ENCODE measurements at places on chromosomes 3 and 15.

DNA sequence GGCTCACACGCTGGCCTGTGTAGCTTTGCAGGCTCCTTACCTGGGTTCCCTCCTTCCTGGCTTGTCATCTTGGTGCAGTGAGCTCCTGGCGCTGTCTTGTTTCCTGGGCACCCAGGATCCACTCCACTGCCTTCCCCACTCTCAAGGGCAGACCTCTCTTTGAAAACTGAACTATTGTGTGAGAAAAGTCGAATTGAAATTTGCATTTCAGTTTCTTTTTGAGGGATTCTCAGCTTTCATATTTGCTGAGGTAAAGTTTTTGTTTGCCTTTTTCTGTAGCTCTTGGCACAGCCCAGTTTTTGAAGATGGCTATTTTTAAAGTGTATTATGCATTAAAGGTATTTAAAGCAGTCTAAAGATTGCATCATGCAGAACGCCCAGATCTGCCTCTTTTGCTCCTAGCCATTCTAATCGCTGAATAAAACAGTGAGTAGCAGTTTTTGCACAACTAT lies 70.1 kb downstream of the CCK start:
- no peak for DNase-seq

GRCh38 chr3:87541723-87542122 lies 265.3 kb upstream of the POU1F1 start:
- DNase-seq: no peak

GRCh38 chr15:64476550-64476949 lies 16.2 kb downstream of the ZNF609 start:
- DNase-seq: no peak

- DNase-seq: no peak
Observed at GRCh38 chr15:74809956-74810355, 2.7 kb upstream of the LMAN1L start.

DNA sequence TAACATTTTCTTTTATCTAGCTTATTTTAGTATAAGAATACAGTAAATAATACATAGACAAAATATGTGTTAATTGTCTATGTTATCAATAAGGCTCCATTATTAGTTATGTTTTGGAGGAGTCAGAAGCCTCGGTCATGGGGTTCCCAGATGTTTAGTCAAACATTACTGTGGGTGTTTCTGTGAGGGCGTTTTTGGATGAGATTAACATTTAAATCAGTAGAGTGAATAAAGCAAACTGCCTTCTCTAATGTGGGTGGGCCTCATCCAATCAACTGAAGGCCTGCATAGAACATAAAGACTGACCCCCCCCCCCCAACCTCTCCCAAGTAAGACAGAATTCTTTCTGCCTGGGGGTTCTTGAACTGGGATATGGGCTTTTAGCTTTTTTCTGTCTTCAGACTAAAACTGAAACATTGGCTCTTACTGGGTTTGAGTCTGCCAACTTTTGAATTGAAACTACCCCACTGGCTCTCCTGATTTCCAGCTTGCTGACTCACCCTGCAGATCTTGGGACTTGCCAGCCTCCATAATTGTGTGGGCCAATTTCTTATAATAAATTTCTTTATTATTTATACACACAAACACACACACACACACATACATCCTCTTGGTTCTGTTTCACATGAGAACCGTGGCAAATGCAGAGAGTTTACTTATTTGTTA lies 192.0 kb downstream of the TPRG1 start:
- no peak for DNase-seq

DNA sequence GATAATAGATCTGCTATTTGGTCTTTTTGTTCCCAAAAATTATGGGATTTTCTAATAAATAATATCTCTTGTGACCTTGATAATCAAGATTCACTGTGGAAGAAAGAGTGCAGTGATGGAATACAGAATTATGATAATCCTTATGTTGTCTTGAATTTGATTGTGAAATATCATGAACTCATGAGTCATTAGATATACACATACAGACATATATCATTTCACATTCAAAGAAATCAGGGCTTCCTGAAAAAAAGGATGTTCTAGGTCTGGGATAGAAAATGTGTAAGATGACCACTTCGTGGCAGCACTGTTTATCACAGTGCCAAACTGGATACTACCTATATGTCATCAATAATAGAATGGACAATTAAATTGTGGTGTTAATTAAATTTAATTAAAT lies 97.7 kb downstream of the DPH6 start:
- no peak for DNase-seq

- DNase-seq: peak; percentile 50
Observed at GRCh38 chr3:128217702-128218547, 64.6 kb downstream of the EEFSEC start.

GRCh38 chr3:180290300-180290699 lies 253.6 kb upstream of the PEX5L start:
- DNase-seq: no peak

DNA sequence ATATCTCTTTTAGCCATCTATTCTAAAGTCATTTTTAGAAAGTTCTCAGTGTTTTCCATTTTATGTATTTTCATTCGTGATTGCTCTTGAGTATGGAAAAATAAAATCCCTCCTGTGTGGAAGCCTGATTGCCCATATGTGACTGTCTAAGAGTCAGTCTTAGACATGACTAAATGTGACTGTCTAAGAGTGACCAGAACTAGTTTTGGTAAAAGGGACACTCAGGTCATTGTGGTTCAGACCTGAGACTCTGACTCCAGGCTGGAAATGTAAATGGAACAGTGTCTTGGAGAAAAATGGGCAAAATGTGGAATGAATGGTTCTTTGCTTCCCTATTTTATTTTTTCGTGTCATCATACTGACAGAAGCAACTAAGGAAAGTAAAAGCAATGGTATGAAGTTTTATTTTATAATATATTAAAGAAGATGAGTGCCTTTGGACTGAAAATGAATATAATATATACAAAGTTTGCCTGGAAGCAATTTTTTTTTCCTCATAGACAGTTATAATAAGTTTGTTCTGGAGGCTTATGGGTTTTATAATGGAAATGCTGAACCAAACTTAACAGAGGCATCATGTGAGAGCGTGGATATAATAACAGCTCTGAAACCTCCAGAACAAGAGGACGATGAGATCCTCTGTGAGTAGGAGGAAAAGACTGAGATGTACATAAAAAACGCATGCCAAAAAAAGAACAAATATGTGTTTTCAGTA lies 264.4 kb downstream of the ZPLD1 start:
- no peak for DNase-seq

DNA sequence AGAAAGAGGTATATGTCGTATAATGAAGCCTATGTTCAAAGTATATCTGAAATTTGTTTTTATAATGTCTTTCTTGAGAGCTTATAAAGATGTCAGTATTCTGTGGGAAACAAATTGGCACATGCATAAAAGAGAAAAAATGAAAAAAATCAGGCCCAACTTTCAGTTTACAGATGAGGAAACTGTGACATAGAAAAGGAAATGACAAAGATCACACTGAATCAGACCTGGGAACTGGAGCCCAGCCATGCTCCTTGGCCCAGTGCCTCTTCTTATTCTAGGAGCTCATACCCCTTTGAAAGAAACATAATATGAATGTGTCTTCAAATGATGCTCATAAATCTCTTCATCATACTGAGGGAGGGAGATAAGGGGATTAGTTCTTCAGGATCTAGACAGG lies 48.4 kb downstream of the TMEM44 start:
- DNase-seq: no peak

- no peak for DNase-seq
Observed at GRCh38 chr15:66956672-66957430, 108.6 kb upstream of the SMAD3 start.

DNA sequence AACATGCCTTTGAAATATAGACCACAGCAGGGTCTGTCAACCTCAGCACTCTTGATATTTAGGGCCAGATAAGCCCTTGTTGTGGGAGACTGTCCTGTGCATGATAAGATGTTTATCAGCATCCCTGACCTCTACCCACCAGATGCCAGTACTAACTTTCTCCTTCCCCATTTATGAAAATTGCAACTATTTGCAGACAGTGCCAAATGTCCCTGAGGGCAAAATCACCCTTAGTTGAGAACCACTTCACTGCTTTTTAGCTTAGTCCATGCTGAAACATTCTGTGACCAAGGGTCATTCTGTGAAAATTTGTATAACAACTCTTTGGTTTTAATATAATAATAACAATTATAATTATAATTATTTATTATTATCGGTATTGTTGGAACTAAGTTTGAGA lies 1032.4 kb downstream of the MCTP2 start:
- DNase-seq: no peak

DNA sequence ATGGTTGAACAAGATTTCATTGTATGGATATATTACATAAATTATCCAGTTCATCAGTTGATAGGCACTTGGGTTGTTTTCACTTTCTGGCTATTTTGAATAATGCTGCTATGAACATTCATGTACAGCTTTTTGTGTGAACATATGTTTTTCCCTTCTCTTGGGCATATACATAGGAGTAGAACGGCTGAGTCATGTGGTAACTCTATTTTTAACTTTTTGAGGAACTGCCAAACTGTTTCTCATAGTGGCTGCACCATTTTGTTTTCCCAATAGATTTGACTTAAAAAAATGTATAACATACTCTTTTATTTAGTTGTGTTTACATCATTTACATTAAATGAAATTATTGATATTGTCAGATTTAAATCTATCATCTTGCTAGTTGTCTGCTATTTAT lies 28.8 kb upstream of the RFX7 start:
- DNase-seq: no peak

GRCh38 chr3:82558081-82558480 lies 796.6 kb upstream of the GBE1 start:
- no peak for DNase-seq

DNA sequence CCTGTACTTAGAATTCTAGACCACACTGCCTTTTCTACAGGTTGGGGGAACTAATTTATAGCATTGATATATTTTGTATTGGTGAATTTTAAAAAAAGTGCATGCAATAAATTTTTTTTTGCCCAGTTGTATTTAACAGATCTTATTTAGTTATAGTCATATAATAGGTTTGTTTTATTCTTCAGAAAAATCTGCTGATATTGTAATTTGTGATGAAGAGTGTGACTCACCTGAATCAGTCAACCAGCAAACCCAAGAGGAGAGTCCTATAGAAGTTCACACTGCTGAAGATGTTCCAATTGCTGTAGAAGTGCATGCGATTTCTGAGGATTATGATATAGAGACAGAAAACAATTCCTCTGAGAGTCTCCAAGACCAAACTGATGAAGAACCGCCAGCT lies 10.3 kb downstream of the ZNF639 start:
- no peak for DNase-seq

DNA sequence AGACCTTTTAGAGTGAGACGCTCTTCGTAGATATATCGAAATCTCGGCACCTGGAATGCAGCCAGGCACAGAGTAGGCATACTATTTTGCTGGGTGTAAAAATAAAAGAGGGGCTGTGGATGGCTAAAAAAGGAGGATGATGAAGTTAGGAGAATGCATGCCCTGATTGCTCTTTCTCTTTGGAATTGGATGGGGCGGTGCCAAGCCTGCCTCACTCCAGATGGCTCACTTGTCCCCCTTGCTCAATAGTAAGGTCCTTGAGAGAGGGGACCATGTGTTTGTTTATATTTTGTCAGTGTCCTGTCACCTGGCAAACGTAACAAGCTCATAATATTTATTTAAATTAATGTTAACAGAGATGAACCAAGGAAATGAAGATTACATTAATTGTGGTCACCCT lies 33.0 kb downstream of the SNRK start:
- no peak for DNase-seq

- DNase-seq: peak; percentile 91
Observed at GRCh38 chr3:159854500-159855124, 134.0 kb upstream of the IL12A start.

- DNase-seq: no peak
Observed at GRCh38 chr15:99635145-99635544, 69.4 kb downstream of the MEF2A start.

DNA sequence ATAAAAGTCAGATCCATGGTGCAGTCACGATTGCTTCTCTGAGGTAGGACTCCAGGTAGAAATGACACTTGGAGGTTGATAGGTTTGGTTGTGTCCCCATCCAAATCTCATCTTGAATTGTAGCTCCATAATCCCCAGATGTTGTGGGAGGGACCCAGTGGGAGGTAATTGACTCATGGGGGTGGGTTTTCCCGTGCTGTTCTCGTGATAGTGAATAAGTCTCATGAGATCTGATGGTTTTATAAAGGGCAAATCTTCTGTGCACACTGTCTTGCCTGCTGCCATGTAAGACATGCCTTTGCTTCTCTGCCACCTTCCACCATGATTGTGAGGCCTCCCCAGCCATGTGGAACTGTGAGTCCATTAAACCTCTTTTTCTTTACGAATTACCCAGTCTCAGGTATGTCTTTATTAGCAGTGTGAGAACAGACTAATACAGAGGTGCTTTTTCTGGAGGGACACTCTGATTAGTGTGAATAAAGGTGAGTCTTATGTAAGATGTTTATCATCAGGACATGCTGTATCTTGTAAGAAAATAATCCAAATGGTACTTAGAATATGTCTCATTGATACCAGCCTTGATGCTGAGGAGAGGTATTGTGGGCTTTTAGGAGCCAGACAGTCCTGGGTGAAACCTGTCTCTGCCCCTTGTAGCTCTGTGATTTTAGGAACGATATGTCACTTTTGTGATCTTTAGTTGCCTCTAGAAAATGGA lies 43.0 kb downstream of the SLCO3A1 start:
- DNase-seq: no peak

DNA sequence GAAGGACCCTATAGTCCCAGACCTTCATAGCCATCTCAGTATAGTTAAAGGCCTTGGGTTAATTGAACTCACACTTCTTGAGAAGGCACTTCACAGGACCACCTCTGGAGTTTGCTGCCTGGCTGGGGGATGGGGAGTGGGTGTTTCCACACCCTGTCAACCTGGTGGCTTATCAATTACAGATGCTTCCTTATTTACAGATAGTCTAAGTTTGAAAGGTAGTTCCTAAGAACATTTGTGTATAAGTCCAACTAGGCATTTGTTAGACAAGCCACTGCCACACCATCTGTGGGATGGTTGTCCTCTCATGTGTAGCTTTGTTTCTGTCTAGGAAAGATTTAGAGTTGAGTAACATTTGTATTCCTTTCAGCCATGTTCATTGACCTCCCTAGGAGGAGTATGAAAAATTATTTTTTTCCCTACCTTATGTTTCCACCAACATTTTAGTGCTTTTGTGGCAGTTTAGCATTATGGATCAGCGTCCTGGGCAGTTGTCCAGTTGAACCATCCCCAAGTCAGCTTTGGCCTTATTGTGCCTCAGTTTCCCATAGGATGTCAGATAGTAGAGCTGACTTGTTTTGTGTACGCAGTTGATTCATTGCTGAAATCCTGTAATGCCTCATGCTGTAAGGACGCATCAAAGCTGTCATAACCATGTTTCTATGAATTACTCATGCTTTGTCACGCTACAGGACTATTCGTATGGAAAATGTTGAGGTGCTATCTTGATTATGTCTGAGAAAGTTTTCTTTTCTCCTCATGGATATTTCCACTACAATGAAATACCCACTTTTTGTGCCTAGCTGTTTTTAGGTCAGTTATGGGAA lies 21.2 kb upstream of the SIAH2 start:
- DNase-seq: no peak

Data from AG04450 (cell line).